ENCODE measurements at places on chromosomes 1 and 21. TPM values are rescaled to one million over a fixed set of nuclear protein-coding genes. Genes with fewer than 3 reads are reported as not detected.
A peak's percentile ranks its signal among the peaks of the same experiment; 100 is the strongest.

The NCAM2 gene
- 4.1 TPM for polyA plus RNA-seq

The CBR3 gene
- polyA plus RNA-seq, result 6.7 TPM

The TAF5L gene
- polyA plus RNA-seq, result 19.1 TPM

The AGPAT3 gene
- 40.0 TPM for polyA plus RNA-seq

The SIK1 gene
- polyA plus RNA-seq, result 6.6 TPM

The LGR6 gene
- not detected for polyA plus RNA-seq

GRCh38 chr21:38955495-38955894, 149.8 kb downstream of the ETS2 start:
- no peak overlapping the region for H3K4me3 ChIP-seq
- H3K27ac ChIP-seq, result no peak overlapping the region
- no peaks in the 10 kb centered on the region for H3K4me1 ChIP-seq
- no peak for DNase-seq

GRCh38 chr1:54413295-54413694, 7.1 kb upstream of the SSBP3 start:
- H3K27me3 ChIP-seq, result no peaks in the 10 kb centered on the region
- DNase-seq, result no peak
- H3K4me1 ChIP-seq, result peaks cover 4% of the 10 kb centered on the region
- no peaks in the 10 kb centered on the region for H3K36me3 ChIP-seq
- H3K27ac ChIP-seq, result no peak overlapping the region
- no peak overlapping the region for H3K4me3 ChIP-seq

DNA sequence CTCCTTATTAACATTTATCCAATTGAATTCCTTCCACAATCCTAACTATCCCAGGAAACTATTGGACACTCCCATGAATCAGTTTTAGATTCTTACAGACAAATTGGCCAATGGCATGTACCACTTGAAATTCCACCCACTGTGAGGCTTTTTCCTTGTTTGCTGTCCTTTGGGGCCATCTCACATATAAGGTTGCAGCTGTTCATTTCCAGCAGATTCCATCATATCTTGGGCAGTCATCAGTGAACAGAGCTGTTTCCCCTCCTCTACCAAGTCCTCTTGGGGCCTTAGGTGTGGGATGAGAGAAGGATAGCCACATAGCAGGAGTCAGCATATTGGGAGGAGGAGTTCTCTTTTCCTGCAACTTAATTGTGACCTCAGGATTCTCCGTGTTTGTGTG, 109.1 kb downstream of the HHAT start:
- no peak for DNase-seq
- H3K4me3 ChIP-seq, result no peak overlapping the region
- peaks cover 19% of the 10 kb centered on the region for H3K4me1 ChIP-seq

DNA sequence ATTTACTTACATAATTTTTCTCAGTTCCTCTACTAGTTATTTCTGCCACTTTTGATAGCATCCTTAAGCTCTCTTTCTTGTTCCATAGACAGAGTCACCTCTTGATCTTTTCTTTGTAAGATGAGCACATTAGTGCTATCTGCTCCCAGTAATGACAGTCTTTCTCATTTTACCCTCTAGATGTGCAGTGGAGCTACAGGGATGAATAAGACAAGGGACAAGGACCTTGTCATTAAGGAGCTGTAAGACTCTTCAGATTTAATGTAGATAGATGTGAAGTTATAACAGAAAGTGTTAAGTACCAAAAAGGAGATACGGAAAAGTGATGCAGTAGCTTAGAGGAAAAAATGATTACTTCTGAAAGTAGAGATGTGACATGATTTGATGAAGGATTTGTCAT, 20.4 kb downstream of the SCP2 start:
- no peaks in the 10 kb centered on the region for H3K4me1 ChIP-seq
- no peaks in the 10 kb centered on the region for H3K27me3 ChIP-seq
- H3K4me3 ChIP-seq, result no peak overlapping the region
- H3K27ac ChIP-seq, result no peak overlapping the region
- no peaks in the 10 kb centered on the region for H3K36me3 ChIP-seq
- no peak for DNase-seq

DNA sequence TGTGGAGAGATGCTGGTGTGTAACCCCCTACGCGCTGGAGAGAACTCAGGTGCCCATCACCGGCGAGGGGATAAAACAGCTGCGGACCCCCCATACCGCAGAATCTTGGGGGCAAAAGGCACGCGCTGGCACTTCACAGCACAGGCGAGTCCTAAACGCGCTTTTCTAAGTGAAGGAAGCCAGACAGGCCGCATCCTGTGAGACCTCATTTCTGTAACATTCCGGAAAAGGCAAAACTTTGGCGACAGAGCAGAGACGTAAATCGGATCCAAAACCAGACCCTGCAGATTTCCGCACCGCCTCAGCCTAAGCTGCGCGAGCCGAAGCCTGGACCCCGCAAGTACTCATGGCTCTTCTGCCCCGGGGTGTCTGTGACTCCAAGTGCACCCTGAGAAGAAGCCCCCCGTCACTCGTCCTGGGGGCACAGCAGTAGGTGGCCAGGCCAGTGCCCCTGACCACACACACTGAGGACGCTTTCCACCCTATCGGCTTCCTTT, 60.9 kb downstream of the SLX9 start:
- H3K36me3 ChIP-seq, result no peaks in the 10 kb centered on the region
- DNase-seq, result no peak
- H3K27ac ChIP-seq, result no peak overlapping the region
- H3K4me3 ChIP-seq, result no peak overlapping the region
- peaks cover 20% of the 10 kb centered on the region for H3K4me1 ChIP-seq
- no peaks in the 10 kb centered on the region for H3K27me3 ChIP-seq

GRCh38 chr21:26437326-26438009, 135.6 kb downstream of the CYYR1 start:
- no peak overlapping the region for H3K27ac ChIP-seq
- DNase-seq, result no peak
- H3K4me1 ChIP-seq, result no peaks in the 10 kb centered on the region
- no peak overlapping the region for H3K4me3 ChIP-seq
- no peaks in the 10 kb centered on the region for H3K36me3 ChIP-seq

- peaks cover 10% of the 10 kb centered on the region for H3K4me1 ChIP-seq
- H3K36me3 ChIP-seq, result no peaks in the 10 kb centered on the region
Observed at GRCh38 chr1:232610192-232610901, 19.6 kb downstream of the SIPA1L2 start.

GRCh38 chr1:18199462-18199861, 91.9 kb downstream of the IGSF21 start:
- H3K4me3 ChIP-seq, result no peak overlapping the region
- peaks cover 27% of the 10 kb centered on the region for H3K4me1 ChIP-seq
- H3K27ac ChIP-seq, result no peak overlapping the region
- H3K36me3 ChIP-seq, result no peaks in the 10 kb centered on the region
- no peaks in the 10 kb centered on the region for H3K27me3 ChIP-seq
- peak; percentile 38 for DNase-seq

DNA sequence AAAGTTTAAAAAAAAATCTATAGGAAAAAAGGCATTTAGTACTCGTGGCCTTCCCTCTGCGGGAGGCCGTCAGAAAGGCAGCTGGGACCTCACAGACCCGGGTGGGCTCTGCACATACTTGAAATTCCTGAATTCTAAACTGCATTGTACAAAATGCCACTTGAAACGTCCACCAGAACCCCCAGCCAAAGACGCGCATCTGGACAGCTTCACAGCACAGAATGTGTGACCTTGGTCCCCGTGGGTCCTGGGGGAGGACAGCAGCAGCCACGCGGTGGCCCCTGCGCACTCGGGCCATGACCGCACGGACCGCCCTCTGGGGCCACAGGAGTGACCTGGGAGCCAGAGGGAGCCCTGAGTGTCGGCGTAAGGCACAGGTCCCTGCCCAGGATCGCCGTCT, 20.6 kb upstream of the MRPS14 start:
- H3K4me1 ChIP-seq, result no peaks in the 10 kb centered on the region
- no peaks in the 10 kb centered on the region for H3K36me3 ChIP-seq
- no peak for DNase-seq
- H3K27me3 ChIP-seq, result no peaks in the 10 kb centered on the region
- H3K27ac ChIP-seq, result no peak overlapping the region

- peaks cover 11% of the 10 kb centered on the region for H3K4me1 ChIP-seq
- DNase-seq, result no peak
- H3K36me3 ChIP-seq, result peaks cover 6% of the 10 kb centered on the region
- H3K4me3 ChIP-seq, result no peak overlapping the region
Observed at GRCh38 chr1:16970132-16970910, 10.1 kb downstream of the MFAP2 start.

DNA sequence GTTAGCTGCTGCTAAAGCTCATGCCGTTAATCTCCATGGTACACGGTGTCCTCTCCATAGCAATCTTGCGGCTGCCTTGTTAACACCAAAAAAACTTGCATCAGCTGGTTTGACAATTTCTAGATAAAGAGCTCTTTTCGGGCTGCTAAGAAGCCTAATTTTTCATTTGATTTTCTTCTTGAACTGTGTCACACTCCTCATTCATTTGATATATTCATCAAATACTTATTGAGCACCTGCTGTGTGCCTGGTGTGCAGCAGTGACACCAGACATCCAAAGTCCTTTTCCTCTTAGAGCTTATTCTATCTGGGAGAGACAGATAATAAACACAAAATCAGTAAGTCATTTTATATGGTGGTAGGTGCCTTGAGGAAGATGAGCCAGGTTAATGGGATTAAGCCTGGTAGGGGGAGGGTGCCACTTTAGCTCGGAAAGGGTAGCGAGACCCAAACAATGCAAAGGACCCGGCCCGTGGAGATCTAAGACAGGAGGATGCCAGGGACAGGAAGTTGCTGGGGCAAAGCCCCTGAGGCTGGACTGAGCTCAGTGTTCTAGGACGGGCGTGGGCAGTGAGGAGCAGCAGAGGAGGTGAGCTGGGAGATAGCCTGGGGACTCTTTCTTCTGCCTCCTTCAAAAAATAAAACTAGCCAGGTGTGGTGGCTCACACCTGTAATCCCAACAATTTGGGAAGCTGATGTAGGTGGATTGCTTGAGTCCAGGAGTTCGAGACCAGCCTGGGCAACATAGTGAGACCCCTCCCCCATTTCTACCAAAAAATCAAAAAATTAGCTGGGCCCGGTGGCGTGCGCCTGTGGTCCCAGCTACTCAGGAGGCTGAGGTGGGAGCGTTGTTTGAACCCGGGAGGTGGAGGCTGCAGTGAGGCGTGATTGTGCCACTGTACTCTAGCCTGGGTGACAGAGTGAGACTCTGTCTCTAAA, 50.7 kb upstream of the LGALS8 start:
- H3K36me3 ChIP-seq, result no peaks in the 10 kb centered on the region
- H3K4me3 ChIP-seq, result no peak overlapping the region
- DNase-seq, result no peak
- H3K27me3 ChIP-seq, result no peaks in the 10 kb centered on the region

DNA sequence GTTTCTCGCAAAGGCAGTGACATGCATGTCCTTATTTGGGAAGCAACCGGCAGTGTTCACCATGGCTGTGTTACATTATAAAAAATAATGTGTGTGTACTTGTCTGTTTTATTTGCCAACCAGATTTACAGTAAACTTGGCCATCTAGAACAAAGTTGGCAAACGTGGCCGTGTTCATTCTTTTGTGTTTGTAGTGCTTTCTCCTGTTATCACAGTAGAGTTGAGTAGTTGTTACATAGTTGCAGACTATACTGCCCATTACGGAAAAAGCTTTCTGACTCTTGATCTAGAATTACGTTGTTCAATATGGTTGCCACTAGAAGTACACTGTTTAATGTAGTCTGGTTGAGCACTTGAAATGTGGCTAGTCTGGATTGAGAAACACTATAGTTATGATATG, 19.4 kb downstream of the SOAT1 start:
- H3K4me3 ChIP-seq, result no peak overlapping the region
- H3K27me3 ChIP-seq, result no peaks in the 10 kb centered on the region
- H3K4me1 ChIP-seq, result no peaks in the 10 kb centered on the region
- H3K27ac ChIP-seq, result no peak overlapping the region
- no peak for DNase-seq

GRCh38 chr1:159853417-159854115, 8.9 kb downstream of the VSIG8 start:
- peak overlapping the region; percentile 49 for H3K4me3 ChIP-seq
- no peak overlapping the region for H3K27ac ChIP-seq
- no peaks in the 10 kb centered on the region for H3K27me3 ChIP-seq
- no peaks in the 10 kb centered on the region for H3K36me3 ChIP-seq

DNA sequence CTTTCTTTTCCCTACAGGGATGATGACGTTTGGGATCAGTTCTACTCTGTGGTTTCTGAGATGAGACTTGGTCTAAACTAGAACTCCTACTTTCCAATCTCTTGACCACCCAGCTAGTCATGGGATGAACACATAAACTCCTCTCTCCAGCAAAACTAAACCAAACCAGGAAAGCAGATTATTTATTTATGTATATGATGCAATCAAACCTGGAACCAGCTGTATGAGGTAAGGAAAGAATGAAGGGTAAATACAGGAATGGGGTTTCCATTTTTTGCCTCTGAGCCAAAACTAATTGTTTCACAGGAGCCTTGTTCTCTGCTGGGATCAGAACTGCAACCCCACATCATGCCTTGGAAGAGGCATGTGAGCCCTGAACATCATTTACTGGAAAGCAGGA, 3.3 kb upstream of the AGT start:
- peaks cover 10% of the 10 kb centered on the region for H3K4me1 ChIP-seq
- no peak overlapping the region for H3K27ac ChIP-seq
- H3K36me3 ChIP-seq, result no peaks in the 10 kb centered on the region
- DNase-seq, result no peak
- no peak overlapping the region for H3K4me3 ChIP-seq
- H3K27me3 ChIP-seq, result no peaks in the 10 kb centered on the region

- H3K4me1 ChIP-seq, result peaks cover 41% of the 10 kb centered on the region
- no peaks in the 10 kb centered on the region for H3K27me3 ChIP-seq
- no peak overlapping the region for H3K4me3 ChIP-seq
- no peak for DNase-seq
- peak overlapping the region; percentile 78 for H3K27ac ChIP-seq
Observed at GRCh38 chr1:230074270-230074669, 7.2 kb downstream of the GALNT2 start.

DNA sequence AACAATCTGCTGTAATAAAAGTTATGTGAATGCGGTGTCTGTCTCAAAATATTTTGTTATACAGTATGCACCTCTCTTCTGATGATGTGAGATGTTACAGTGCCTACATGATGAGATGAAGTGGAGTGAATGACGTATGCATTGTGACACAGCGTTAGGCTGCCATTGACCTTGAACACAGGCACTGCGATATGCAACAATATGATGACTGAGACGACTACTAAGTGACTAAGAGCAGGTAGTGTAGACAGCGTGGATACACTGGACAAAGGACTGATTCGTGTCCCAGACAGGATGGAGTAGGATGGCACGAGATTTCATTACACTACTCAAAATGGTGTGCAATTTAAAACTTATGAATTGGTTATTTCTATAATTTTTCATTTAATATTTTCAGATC, 8.4 kb downstream of the SGIP1 start:
- peaks cover 15% of the 10 kb centered on the region for H3K36me3 ChIP-seq
- no peak for DNase-seq
- H3K27ac ChIP-seq, result peak overlapping the region; percentile 39
- H3K27me3 ChIP-seq, result no peaks in the 10 kb centered on the region
- peaks cover 23% of the 10 kb centered on the region for H3K4me1 ChIP-seq

All from SK-N-SH (cell line).